ENCODE measurements at places on chromosomes 1 and 21.

GRCh38 chr1:176996456-176997090 lies 167.9 kb downstream of the ASTN1 start:
- DNase-seq = no peak

DNA sequence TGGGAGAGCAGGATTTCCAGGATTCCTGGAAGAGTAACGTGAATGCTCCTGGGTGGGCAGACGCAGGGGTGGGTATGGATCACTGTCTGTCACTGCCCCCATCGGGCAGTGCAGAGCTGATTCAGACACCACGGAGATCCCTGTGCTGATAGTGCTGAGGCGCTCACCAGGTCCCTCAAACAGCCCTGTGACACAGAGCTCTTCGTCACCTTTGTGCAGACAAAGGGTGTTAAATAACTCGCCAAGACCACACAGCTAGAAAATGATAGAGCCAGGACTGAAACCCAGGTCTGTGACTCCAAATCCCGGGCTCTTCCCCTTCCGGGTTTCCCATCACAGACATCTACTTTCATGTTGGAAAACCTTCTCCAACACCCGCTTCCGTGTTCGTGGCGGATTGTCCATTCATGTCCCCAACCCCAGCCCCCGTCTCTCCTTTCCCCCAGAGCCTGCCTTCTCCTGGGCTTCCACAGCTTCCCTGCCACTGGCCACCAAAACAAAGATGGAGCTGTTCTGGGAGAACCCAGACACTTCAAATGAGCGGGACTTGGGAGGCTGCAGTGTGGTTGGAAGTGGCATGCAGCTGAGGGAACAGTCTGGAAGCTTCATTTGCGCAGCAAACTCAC lies 2.6 kb downstream of the EFHD2 start:
- DNase-seq = no peak

DNA sequence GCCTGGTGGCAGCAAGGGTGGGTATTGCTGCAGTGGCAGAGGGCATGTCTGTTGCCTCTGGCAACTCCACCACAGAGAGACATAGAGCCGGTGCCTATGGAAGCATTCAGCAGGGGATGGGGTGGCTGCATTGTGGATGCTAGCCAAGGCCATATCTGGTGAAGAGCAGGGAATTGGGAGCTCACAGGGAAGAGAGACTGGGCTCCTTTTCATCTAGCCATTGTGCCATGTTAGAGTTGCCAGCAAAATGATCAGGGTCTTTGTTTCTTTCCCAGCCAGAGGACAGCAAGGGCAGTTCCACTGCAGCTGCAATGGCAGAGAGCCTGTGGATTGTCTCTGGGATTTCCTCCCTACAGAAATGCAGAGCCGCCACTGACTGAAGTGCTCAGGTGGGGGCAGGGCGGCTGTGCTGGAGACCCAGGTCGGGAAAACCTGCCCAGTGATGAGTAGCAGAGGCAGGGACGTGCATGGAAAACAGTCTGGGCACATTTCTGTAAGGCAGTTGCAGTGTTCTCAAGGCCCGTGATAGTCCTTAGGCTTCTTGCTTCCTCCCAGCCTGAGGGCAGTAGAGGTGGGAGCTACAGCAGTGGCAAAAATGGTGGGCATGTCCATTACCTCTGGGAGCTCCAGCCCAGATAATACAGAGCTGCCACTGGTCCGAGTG lies 40.2 kb upstream of the CYP4X1 start:
- no peak for DNase-seq

- DNase-seq = peak; percentile 93
Observed at GRCh38 chr1:12143631-12144155, 23.1 kb upstream of the TNFRSF1B start.

- DNase-seq = no peak
Observed at GRCh38 chr1:214913966-214914365, 168.6 kb upstream of the KCNK2 start.

- no peak for DNase-seq
Observed at GRCh38 chr1:214002472-214002871, 14.7 kb downstream of the PROX1 start.

GRCh38 chr21:42414928-42415769 lies 11.4 kb downstream of the UBASH3A start:
- DNase-seq = no peak

DNA sequence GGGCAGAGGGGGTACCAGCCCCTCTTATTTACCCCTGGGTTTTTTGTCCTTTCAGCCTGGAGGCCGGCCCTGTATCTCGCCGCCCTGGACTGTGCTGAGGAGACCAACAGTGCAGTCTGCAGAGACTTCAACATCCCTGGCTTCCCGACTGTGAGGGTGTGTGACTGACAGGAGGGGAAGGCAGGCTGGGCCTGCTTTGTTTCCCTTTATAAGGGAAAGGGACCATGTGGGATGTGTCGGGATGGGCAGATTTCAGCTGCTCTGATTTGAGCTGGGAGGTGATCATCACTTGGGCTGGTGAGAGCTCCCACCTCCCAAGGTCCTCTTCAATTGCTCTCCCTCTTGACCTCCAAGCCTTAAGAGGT lies 11.7 kb downstream of the QSOX1 start:
- DNase-seq = no peak

DNA sequence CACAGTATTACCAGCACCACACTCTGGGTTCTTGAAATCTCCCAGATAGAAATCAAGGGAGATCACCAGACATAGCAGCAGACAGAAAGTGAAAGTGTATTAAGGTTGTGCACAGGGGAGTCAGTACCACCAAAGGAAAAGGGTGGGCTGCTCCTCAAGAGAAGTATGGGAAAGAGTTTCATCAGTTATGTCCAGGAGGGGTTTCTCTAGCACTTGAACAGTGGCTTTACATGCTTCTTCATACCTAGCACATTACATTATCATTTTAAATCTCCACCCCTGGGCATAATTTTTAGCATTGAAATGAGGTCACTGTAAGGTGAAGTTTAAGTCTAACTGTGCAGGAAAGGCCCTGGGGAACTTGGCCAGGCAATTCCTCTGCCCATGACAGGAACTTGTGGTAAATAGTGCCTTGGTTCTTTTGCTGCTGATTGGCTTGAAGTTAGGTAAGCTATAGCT lies 601.0 kb downstream of the NUF2 start:
- no peak for DNase-seq

GRCh38 chr1:178573330-178573729 lies 60.4 kb downstream of the TEX35 start:
- no peak for DNase-seq

DNA sequence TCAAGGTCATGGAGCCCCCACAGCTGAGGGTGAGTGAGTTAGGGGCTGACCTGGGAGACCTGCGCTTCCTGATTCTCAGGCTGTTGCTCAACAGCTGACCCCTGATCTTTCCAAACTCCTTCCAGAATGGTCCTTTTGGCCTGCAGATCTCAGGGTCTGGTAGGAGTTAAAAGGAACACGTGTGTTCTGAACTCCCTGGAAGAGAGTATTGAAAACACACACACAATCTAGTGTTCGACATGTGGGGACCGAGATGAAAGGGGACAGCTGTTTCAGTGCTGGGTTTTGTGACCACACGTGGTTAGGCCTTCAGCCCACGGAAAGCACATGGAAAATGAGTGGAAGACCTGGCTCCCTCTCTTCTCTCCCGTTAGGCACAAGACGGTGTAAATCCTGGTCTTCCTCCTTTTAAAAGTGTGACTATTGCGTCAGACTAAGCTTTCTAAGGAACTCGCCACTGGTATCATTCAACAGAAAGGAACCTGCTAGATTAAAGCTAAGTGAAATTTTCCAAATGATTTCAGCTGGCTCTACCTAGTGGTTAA lies 49.6 kb downstream of the RUNX1 start:
- DNase-seq = no peak

- no peak for DNase-seq
Observed at GRCh38 chr21:15557925-15558324, 171.9 kb upstream of the USP25 start.

GRCh38 chr1:246160905-246161304 lies 346.2 kb downstream of the SMYD3 start:
- no peak for DNase-seq

- peak; percentile 24 for DNase-seq
Observed at GRCh38 chr1:83641796-83642443, 357.0 kb downstream of the TTLL7 start.

DNA sequence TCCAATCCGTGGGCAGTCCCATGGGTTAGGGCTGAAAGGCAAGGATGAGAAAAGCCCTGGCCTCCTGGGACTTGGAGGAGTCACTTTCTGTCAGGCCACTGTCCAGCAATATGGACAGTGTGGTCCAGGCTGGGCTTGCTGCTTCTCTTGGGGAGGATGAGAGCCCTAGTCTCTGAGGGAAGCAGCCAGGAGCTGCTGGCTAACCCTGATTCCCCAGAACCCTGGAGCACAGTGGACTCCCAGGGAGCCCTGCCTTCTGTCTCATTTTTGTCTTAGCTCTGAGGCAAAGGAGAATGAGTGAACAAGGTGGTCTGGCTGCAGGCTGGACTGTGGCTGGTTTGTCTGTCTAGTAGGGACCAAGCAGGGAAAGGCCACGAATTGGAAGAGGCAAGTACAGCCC lies 23.8 kb upstream of the EDN2 start:
- DNase-seq = no peak

GRCh38 chr1:81254560-81254959 lies 546.2 kb upstream of the ADGRL2 start:
- DNase-seq = no peak

- no peak for DNase-seq
Observed at GRCh38 chr1:233005703-233006102, 55.3 kb downstream of the NTPCR start.

DNA sequence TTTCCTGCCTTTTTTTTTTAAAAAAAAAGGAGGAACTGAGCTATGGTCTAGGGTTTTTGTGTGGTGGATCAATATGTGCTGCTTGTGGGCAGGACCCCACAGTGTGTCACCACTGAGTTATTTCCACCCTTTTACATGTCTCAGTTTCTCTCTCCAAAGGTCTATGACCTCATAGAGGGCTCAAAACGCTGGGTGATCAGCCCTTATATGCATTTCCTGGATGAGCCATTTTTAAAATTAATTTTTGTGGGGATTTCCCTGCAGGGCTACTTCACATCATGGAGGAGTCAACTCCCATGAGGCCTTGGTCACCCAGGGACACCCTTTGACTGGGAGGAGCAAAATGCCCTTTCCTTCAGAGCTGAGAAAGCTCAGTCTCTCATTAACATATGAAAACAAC lies 20.7 kb upstream of the HAO2 start:
- no peak for DNase-seq

GRCh38 chr21:34981791-34982190 lies 67.3 kb downstream of the RUNX1 start:
- DNase-seq = no peak

GRCh38 chr21:30248844-30249243 lies 32.9 kb upstream of the CLDN8 start:
- no peak for DNase-seq

DNA sequence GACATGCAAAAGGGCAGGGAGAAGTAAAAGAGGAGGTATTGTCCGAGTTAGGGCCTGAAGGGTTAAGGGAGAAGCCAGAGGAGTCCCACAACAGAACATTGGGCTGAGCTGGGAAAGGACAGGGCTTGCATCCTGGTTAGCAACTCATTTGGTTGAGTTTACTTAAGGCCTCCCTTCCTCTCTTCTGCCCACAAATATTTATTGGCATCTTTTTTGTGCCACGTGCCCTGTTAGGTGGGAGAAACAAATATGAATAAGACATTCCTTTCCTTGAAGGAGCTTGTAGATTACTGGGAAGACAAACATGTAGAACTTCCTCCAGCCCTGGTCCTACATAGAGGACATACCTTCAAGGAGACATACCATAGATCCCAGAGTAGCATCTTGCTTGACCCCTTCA lies 53.0 kb upstream of the PRELP start:
- no peak for DNase-seq

GRCh38 chr1:27634177-27634984 lies 604 bp downstream of the FGR start:
- DNase-seq = no peak

- no peak for DNase-seq
Observed at GRCh38 chr1:48077795-48078222, 80.6 kb upstream of the TRABD2B start.

DNA sequence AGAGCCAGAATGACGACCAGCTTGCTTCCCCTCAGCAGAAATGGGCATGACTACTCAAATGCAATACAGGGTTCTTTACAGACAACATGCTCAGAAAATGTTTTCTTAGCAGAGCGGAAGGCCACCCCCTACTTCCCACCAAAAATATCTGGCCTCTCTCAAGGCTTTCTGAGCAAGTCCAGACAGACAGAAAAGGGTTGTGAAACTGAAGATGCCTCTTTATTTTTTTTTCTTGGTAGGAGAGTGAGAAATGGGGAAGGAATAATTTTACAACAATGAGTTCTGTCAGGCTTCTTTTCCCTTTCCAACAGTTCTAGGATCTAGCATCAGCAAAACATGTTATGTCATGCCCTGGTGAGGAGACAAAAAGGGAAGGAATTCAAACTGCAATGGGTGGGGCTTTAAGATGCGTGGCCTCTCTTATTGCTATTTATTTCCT lies 172.0 kb upstream of the CAMK1G start:
- DNase-seq = no peak

- no peak for DNase-seq
Observed at GRCh38 chr1:207946756-207947155, 35.8 kb upstream of the CD34 start.

DNA sequence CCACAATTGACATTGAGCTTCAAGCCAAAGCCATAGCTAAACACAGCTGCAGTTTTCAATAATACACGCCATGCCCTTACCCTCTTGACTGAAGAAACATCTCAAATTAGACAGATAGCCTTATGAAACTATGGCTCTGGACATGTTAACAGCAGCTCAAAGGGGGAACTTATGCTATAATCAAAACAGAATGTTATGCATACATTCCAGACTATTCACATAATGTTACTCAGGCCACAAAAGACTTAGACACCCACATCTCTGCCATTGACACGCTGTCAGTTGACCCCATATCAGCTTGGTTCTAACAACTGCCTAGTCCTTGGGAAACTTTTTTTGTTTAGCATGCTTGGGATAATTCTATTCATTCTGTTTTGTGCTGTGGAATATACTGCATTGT lies 2.3 kb upstream of the NENF start:
- no peak for DNase-seq

- peak; percentile 2 for DNase-seq
Observed at GRCh38 chr1:110542725-110543124, 23.8 kb upstream of the KCNA10 start.

- no peak for DNase-seq
Observed at GRCh38 chr1:200670242-200671118, 773 bp upstream of the DDX59 start.

- no peak for DNase-seq
Observed at GRCh38 chr1:48472638-48473037, 634 bp upstream of the SPATA6 start.

DNA sequence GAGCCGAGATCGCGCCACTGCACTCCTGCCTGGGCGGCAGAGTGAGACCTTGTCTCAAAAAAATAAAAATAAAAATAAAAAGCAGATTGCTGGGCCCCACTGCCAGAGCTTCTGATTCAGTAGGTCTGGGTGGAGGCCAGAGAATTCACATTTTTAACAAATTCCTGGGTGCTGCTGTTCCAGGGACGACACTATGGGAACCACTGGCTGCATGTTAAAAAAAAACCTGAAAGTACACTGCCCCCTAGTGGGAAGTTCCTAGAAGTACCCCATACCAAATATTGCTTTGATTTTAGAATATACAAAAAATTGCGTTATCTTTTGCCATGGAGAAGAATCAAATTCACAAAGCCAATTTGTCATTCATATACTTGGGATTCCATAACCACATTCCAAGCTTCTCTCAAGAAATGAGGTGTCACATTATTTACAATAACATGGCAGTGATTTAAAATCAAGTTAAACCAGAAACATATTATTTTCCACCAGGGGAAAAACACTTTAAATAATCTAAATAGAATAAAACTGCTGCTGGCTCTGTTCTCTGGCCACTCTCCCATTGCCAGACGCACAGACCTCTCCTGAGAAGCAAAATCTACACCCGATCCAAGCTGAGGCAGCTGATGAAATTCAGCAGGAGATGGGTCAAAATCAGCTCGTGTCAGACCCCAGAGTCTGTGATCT lies 27.4 kb downstream of the SYF2 start:
- DNase-seq = peak; percentile 30
